ENCODE measurements at places on chromosomes 6 and 20.

DNA sequence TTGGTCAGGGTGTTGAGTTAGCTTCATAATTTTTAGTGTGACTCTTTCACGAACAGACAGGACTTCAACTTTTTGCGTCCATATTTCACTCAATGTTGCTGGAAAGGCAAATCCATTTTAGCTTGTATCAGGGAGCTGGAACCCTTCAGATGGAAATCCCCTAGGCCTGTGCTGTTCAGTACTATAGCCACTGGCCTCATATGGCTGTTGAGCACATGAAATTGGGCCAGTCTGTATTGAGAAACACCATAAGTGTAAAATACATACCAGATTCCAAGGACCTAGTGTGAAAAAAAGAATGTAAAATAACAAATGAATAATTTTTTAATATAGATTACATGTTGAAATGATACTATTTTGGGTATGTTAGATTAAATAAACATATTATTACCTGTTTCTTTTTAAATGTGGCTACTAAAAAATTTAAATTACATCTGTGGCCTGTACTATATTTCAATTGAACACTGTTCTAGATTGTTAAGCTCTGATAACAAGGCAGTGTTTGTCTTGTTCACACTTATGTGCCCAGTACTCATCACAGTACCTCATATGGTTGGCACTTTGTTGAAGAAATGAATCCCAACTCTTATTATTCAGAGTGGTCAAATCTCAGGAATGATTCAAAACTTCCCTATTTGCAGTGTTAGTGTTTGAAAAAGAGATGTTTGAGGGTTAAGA is 34.3 kb downstream of the CTNNBL1 start:
- no peak for DNase-seq

- DNase-seq: no peak
Observed at GRCh38 chr6:81800666-81801065, 48.2 kb upstream of the TENT5A start.

GRCh38 chr20:63811491-63811875 is 19.6 kb downstream of the ZBTB46 start:
- DNase-seq: no peak

GRCh38 chr20:58645412-58645968 is 5.6 kb upstream of the STX16 start:
- no peak for DNase-seq

DNA sequence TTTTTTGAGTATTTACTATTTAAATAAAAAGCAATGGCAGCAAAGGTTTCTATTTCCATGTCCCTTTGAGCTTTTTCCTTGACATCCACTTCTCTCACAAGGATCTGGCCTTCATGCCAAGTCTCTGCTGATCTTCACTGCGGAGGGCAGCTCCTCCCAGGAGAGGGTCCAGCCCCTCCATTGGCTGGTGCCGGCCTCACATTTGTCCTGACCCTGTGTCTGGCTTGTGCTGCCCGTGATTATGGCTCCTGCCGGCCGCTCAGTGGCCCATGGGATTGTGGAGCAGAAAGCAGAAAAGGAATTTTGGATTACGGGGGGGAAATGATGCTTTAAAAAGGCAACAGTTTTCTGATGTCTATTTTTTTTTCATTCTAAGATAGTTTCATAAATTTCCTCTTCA is 31.2 kb upstream of the PDE7B start:
- no peak for DNase-seq

DNA sequence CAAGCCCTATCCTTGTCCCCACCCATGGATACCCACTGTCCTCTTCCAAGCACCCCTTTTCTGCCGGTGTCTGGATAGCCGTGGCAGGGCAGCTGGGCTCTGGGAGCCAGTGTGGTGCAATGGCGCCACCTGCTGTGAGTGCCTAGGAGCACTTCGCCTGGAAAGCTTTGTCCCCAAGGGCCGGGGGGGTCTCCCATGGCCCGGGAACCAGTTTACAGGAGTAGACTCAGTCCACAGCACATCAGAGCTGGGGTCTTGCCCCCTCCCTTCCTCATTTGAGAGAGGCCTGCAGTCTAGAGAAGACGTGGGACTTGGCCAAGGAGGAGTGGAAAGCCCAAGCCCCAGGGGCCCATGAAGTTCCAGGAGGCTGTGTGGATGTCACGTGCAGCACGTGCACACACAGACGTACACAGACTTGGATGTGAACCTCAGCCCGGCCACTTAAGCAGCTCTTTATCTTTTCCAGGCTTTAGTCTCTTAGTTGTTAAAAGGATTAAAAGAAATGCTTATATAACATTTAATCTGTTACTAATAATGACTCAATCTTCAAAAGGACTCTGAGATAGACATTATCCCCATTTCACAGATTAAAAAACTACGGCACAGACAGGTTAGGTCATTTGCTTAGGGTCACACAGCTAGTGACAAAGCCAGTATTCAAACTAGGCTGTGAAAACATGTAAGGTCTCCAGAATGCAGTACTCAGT is 40.9 kb upstream of the CDH22 start:
- DNase-seq: peak; percentile 43

GRCh38 chr6:152093711-152094110 is 286.2 kb downstream of the ESR1 start:
- DNase-seq: no peak

- no peak for DNase-seq
Observed at GRCh38 chr6:113763876-113764275, 93.3 kb upstream of the MARCKS start.

GRCh38 chr20:42747765-42748411 is 441.8 kb downstream of the PTPRT start:
- DNase-seq: peak; percentile 17

- no peak for DNase-seq
Observed at GRCh38 chr6:146253691-146254090, 224.8 kb downstream of the GRM1 start.

- DNase-seq: no peak
Observed at GRCh38 chr6:36028088-36028876, 674 bp downstream of the MAPK14 start.

DNA sequence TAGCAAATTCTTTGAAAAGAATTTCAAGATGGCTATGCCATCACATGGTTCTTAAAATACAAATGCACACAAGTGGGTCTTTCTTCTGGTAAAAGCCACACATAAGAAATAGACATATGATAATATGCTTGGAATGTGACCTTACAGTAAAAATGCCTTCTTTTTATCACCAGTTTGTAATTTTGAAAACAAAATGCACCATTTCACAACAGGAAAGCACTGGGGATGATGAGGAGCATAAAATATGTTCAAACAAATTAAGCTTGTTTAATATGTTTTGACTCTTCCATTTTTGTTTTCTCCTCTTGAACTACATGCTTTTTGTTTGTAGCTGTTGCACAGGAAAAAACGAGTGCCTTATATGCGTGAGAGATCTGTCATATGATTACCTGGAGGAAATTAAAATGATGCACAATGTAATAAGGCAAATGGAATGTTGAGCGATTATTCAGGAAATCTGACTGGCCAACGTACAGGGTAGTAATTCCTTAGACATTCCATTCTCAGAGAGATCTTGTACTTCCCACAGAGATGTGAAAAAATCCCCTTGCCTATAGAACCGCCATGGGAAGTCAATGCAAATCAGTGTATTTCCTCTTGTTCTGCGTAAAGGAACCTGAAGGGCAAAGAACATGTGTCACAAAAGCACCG is 911.6 kb downstream of the TFAP2A start:
- DNase-seq: no peak

GRCh38 chr6:52360028-52360427 is 1.9 kb upstream of the PAQR8 start:
- no peak for DNase-seq

- DNase-seq: no peak
Observed at GRCh38 chr6:53043581-53043980, 21.6 kb upstream of the FBXO9 start.

DNA sequence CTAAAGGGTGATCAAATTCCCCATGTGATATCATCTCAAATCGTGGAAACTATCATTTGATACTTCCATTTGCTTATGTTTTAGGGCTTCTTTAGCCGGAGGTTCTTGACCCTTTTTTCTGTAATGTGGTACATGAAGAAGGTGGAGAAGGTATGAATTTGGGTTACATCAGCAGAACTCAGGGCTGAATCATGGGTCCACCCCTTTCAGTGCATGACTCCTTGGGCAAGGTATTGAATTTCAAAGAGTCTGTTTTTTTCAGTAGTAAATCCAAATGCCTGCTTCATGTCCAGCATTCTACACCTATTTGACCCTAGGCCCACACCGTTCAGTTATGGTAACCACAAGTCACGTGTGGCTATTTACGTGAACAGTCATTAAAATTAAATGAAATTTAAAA is 30.6 kb upstream of the QKI start:
- no peak for DNase-seq

DNA sequence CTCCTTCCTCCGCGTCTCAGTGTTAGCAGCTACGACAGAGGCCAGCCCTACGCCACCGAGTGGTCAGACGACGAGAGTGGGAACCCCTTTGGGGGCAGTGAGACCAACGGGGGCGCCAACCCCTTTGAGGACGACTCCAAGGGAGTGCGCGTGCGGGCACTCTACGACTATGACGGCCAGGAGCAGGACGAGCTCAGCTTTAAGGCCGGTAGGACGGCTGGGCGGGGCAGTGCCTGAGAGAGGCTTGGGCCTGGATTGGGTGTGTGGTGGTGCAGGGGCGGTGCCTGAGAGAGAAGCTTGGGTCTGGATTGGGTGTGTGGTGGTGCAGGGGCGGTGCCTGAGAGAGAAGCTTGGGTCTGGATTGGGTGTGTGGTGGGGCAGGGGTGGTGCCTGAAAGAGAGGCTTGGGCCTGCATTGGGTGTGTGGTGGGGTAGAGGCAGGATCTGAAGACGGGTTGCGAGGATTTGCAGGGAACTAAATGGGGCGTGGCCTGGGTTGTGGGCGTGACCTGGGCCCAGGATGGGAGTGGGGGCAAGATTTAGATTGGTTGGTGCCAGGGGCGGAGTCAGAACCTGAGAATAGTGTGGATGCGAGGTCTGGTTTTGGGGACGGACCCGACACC is 24.4 kb downstream of the SPDEF start:
- no peak for DNase-seq

GRCh38 chr6:24504649-24505586 is 10.1 kb downstream of the ALDH5A1 start:
- DNase-seq: no peak

- peak; percentile 45 for DNase-seq
Observed at GRCh38 chr20:59518881-59519706, 85.2 kb upstream of the PHACTR3 start.

- no peak for DNase-seq
Observed at GRCh38 chr6:158508450-158508849, 51.4 kb upstream of the TMEM181 start.

GRCh38 chr6:13400772-13401171 is 72.4 kb upstream of the TBC1D7 start:
- DNase-seq: no peak

DNA sequence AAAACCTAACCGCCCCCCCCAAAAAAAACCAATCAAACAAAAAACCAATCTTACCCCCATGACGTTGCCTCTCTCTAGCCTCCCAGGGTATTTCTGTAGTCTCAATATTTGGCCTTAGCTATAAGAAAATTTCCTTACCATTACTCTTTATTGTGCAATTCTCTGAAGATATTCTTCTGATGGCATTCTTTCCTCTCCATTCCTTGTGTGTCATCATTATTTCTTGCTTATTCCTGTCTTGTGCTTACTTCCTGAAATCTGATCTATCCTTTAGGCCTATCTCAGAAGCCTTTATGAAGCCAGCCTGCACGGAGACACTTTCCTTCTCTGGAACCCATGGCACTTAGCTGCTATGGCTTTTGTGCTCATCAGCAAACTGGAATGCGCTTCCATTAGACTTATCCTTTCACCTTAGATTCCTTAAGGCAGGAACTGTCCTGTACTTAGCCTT is 65.9 kb upstream of the DDR1 start:
- DNase-seq: no peak

- no peak for DNase-seq
Observed at GRCh38 chr20:39800548-39800947, 838.4 kb downstream of the DHX35 start.

DNA sequence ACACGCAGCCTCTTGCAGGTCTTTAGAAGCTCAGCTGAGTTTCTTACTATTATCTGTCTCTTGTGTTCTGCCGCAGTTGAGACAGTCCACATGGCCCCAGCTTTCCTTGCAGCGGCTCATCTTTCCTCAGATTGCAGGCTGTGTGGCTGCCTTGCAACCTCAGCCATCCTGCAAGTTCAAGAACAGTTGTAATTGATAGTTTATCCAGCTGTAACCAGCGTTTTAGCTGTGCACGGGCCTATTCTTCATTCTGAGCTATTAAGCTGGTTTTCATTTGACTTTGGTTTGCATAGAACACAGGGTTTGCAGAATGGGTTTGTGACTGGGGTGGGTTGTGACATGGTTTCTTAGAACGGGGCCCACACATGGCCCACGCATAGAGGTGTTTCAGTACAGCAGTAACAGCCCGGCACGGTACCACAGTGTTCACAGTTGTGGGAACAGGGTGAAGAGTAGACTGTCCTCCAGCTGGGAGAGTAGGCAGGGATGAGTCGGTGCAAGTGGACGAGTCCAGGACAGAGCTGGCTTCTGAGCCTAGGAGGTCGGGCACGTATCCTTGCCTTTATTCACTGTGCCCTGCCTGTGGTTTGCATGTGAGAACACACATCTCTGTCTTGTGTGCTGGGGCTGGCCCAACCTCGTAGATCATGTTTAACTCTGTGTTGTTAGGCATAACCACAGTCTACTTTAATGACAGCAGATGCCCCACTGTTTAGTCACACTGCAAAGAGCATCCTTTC is 89.2 kb downstream of the RPP40 start:
- DNase-seq: no peak

DNA sequence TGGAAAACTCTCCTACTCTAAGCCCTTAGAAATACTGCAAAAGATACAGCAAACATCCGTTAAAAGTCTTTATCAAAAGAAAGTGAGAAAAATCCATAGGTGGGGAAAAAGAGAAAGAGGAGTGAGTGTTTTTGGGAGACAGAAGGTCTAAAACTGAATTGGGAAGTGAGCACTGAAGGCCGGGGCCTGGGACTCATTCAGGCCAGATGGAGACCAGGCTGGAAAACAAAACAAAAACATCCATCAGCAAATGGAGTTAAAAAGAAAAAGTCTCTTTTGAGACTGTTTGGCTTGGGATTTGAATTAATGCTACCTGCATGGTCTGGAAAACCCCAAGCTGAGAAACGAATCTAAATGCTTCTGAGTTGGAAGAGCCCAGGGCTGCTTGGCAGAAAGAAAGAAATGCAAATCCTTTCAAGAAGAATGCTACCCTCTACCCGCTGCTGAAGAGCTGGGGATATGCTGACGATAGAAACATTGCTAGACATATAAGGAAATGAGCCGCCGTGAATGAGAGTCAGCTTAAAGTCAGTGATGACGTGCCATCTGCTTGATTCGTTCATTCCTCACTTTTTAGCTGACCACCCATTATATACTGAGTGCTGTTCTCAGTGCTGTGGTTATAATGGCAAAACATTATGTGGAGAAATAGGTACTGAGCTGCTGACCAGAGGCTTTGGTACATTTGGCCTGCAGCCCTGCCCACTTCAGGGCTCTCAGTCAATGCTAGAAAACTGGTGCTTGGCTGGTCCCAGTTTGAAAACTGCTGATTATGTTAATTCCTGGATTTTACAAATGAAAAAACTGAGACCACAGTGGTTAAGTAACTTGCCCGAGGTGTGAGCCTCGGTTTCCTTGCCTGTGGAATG is 28.0 kb upstream of the TULP4 start:
- DNase-seq: no peak

GRCh38 chr20:58714923-58715351 is 22.3 kb downstream of the NPEPL1 start:
- no peak for DNase-seq

GRCh38 chr6:144597511-144597910 is 312.4 kb downstream of the UTRN start:
- DNase-seq: no peak

All from NCI-H774 (cell line).